ENCODE measurements at places on chromosomes 12 and 14. TPM values are rescaled to one million over a fixed set of nuclear protein-coding genes. Genes with fewer than 3 reads are reported as not detected.

DNA sequence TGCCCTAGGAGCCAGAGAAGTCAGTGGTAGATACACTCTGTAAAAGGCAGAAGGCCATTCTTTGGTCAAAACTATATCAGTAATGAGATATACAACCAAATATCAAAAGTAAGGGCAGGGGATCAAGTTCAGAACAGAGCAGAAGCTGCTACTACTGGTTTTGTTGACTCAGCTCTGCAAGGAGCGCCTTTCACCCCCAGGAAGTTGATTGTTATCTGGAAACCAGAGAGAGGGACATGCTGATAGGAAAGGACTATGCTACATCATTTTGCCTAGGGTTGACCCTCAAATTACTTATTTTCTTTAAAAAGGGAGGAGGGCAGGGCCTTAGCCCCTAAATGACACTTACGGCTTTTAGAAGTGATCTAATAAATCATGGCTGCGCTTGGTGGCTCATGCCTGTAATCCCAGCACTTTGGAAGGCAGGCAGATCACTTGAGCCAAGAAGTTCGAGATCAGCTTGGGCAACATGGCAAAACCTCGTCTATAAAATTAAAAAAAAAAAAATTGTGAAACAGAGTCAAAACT, 194.0 kb downstream of the KLHL28 start:
- no peak for DNase-seq

DNA sequence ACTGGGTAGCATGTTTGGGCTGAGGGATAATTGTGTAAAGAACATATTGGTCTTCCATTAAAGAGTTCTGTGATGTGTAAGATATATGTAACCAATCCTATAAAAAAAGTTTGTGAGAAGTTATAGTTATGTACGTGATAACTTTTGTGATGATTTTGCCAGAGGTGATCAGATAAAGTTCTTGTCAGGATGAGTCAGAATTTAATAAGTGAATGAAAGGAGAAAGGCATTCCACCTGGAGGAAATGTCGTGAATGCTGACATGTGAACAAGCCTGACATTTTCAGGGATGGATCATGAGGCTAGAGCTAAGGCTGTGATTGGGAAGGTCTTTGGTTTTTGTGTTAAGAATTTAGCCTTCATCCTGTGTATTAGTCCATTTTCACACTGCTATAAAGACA, 241.5 kb downstream of the SNAPC1 start:
- DNase-seq, result no peak

DNA sequence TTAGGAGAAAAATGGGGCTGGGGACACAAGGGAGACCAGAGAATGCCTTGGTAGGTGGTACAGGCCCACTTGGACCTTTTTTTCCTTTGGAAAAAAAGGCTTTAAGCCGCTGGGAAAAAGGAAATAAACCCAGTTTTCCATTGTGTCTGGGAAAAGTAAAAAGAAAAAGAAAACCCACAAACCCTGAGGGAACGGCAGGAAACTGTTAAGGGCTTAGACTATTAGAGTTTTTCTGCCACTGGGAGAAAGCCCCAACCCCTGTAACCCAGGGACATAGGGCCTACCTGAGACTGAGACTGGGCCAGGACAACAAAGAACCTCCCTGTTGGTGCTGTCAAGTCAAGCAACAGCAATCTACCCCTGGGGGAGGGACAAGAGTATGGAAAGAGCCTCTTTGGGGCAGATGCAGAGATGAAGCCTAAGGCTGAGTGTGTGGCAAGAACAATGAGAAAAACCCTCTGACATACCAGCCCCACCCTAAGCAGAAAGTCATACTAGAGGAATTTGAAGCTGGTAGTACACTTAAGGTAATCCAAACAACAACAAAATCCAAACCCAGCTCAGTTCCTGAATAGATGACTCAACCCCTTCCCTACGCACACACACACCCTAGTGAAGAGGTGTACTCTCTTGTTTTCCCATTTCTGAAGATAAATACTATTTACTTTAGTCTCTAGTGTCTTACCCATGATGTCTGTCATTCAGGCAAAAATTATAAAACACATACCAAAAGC, 22.8 kb downstream of the ATF1 start:
- DNase-seq, result no peak

- DNase-seq, result no peak
Observed at GRCh38 chr12:13189264-13189663, 7.3 kb upstream of the EMP1 start.

The CLEC7A gene
- total RNA-seq, result 2.5 TPM

The DLK1 gene
- not detected for total RNA-seq

The HOTAIR gene
- not detected for total RNA-seq
